Gastroesophageal sphincter (tissue), 4 donors: ENCODE measurements at places on chromosomes 2 and 18.

DNA sequence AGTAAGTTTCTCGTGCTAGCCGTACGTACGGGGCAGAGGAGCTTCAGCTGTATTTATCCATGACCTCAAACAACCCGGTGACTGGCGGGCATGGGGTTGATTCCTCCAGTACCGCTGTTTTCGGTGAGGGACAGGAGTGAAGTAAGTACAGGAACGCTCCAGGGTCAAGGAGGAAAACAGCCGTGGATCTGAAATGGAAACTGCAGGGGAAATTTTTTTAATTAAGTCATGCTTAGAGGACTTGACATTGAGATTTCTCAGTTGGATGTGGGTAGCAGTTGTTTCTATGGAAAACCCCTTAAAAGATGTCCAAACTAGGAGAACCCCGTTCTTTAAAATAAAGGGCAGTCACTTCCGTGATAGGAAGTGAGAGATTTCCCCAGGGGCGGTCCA, 1.2 kb downstream of the RAB12 start:
- no peak for ATAC-seq

DNA sequence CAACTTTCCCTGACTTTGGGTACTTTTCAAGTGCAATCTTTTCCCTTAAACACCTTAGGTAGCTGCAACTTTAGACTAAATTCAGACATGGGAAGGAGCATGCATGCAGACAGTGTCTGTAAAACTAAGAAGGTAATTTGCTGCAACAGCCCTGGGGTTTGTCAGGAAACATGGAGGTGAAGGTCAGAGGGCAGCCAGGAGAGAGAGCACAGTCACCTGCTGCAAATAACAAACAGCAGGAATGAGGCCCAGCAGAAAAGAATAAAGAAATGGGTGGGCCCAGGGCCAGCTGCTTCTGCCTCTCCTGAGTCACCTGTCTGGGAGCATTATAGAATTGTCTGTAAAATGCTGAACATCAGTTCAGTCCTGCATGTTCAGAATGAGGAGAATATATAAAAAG, 35.2 kb downstream of the MTHFD2 start:
- ATAC-seq, result no peak

- no peak for ATAC-seq
These were observed 59.3 kb upstream of the ANKRD44 start for GRCh38 chr2:197369933-197370320.

- ATAC-seq, result no peak
These were observed 334.2 kb upstream of the LRRTM1 start for GRCh38 chr2:80638783-80639182.

- ATAC-seq, result peak; percentile 82
These were observed 96.4 kb downstream of the USP40 start for GRCh38 chr2:233470011-233470687.

DNA sequence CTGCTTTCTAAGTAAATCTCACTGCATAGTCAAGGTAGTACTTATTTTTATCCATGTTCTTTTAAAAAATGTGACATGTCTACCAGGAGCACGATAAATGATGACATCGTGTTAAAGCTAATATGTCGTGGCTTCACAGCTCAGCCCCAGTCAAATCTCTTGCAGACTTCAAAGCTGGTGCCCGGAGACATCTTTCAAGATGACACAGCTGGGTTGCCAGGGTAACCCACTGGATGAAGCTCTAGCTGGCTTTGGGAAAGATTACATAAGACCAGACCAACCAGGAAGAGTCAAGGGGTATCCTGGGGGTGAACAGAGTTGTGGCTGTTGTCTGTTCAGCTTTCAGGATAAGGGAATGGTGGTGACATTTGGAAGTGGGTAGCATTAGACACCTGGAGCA, 67.8 kb downstream of the VSNL1 start:
- ATAC-seq, result no peak

DNA sequence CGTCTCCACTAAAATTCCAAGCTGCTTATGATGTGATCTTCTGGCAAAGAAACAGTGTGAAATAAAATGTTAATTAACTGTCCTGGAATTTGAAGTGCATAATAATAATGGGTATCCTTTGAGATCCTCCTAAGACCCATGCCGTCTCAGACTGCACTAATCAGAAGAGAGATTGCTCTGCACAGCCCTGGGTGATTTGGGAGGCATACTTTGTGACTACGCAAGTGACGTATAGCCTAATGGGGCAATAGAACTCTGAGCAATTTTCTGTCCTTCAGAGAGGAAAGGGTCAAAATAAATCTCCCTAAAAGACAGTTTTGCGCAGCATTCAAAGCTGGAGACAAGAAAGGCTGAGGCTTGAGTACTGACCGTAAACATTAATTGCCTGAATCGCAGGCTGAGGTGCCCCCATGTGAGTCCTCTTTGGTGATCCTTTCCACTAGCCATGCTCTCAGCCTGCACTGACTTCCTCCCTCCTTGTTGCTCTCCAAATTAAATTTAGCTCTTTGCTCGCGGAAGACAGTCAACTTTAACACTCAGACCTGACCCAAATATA, 76.0 kb downstream of the DPP4 start:
- no peak for ATAC-seq

- peak; percentile 44 for ATAC-seq
These were observed 162.7 kb downstream of the INHBB start for GRCh38 chr2:120508567-120509041.

DNA sequence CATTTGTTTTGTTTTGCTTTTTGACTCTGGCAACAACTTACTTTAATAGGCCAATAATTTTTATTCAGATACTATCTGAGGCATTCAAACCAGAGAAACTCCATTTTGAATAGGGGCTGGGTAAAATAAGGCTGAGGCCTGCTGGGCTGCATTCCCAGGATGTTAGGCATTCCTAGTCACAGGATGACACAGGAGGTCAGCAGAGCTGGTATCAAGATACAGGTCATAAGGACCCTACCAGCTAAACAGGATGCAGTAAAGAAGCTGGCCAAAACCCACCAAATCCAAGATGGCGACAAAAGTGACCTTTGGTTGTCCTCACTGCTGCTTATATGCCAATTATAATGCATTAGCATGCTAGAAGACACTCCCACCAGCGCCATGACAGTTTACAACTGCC, 102.2 kb upstream of the XPO1 start:
- ATAC-seq, result no peak

DNA sequence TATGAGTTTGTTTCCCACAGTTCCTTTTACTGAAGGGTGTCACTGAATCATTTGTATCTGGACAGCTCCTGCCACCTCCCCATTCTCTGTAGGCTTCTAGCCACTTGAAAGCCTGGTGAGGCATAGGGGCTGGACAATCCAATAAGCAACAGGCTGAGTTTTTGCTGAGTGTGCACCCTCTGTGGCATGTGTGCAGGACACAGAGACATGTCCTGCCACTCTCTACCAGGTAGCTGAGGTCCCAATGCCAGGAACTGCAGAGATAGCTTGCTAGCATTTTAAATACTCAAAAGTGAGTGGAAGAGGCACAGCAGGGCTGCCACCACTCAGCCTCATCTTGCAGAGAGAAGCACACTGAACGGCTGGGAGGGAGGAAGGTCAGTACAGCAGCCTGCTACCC, 77.2 kb upstream of the TFCP2L1 start:
- no peak for ATAC-seq

GRCh38 chr2:126652323-126652891, 3.6 kb upstream of the GYPC start:
- ATAC-seq, result no peak

DNA sequence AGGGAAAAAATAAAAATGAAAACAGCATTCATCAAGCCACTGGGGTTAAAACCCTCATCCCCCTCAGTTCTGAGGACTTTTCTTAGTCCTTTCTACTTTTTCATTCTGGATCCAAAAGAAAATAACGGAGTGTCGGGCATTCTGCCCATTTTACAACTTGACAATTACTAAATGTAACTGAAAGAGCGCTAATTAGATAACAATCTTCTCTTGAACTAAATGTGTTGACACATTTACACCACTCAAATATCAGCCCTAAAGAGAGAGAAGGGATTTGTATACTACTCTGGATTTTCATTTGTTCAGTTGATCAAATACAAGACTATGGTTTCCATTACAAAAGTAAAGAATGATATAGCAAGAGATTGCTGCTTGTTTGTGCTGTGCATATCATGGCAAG, 27.5 kb downstream of the ABCA12 start:
- no peak for ATAC-seq

DNA sequence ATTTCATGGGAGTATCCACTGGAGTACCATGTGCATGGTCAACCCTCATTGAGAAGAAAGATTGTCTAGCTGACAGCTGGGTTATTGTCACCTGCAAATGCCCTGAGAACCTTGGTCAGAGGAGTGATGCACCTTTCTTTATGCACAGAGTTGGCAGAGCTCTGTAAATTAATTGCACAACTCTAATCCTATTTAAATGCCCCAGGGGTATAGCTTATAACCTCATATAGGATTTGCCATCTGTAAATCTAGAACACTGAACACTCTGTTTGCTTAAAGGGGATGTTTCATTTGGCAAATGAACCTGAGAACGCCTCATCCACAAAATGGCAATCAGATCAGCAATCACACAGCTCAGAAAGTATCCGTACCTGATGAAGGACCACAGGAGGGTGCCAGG, 71.8 kb upstream of the SP5 start:
- ATAC-seq, result no peak

DNA sequence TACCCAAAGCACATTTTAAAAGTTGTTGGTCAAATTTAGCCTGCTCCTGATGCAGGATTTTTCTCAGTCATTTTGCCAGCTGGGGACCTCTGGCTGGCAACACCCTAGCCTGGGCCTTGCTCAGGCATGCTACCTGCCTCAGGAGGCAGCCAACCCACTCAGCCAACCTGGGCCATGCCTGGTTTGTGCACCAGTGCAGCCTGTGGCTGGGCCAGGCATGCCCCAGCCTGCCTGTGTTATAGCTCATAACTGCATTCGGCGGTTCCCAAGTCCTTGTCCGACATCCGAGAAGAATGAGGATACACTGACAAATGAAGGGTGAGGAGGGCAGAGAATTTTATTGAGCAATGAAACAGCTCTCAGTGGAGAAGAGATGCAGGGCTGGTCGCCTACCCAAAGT, 608.0 kb downstream of the SUCLG1 start:
- no peak for ATAC-seq

DNA sequence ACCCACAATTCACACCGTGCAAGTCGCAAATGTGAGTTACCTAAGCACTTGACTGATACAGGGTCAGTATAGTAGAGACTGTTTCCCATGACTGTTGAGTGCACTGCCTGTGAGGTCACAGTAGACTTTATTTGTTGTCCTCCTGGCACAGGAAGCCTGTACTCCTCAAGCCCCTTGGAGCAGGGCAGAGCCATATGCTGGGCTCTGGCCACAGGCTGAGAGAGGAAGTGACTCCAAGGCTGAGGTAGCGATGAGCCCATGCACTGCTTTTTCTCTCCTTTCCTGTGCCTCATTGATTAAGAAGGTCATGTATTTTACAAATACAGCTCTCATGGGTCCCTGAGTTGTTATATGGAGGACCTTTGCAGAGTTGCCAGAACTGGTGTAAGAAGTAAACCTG, 287.7 kb downstream of the SRBD1 start:
- ATAC-seq, result no peak

- ATAC-seq, result no peak
These were observed 3.0 kb upstream of the IL1A start for GRCh38 chr2:112787294-112787693.

- no peak for ATAC-seq
These were observed 466.7 kb upstream of the FSHR start for GRCh38 chr2:49621016-49621415.

GRCh38 chr2:233538741-233539140, 27.8 kb downstream of the USP40 start:
- ATAC-seq, result no peak

DNA sequence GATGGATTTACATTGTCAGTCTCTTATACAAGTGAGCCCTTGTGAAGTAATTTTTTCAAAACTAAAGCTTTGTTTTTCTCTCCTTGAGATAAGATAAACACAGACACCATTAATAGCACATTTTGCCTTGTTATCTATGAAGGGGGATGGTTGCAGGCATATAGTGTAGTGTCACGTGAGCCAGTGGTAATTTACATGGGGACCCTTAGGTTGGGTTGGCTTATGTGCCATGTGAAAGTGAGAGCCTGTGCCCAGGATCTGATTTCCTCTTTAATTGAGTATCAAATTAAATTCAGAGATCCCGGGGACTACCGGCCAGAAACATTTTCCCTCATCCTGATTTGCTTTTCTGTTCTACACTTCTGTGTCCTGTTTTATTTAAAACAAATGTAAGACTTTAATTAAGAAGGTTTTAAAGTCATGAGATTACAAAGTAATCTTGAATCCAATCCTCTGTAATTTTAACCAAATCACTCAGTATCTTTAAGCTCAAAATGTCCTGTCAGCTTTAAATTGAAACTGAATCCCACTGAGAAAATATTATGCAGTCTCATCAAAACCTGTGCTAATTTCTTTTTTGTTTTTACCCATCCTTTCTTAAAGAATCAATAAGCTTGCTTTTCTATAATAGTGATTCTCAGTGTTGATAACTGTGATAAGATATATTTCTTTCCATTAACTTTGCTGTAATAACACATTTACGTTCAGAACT, 63.8 kb downstream of the PTPRM start:
- no peak for ATAC-seq

- ATAC-seq, result no peak
These were observed 480.8 kb downstream of the PLCL1 start for GRCh38 chr2:198285216-198285615.

- ATAC-seq, result peak; percentile 55
These were observed 357.6 kb upstream of the CWC22 start for GRCh38 chr2:180364719-180365118.

DNA sequence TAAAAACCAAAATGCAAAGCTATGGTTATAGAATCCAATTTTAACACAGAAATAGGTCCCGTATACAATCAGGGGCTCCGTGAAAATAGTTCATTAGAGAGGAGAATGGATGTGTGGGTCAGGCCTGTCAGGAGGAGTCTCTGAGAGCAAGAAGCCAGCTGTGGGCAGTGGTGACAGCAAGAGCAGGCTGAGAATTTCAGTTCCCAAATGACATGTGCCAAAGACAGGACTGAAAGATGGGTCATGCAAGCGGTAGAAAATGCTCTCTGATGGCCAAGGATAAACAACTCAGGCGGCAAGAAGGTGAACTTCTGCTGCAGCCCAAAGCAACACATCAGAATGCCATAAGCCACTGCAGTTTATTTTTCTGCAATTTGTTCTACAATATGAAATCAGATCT, 100.4 kb downstream of the CCDC141 start:
- no peak for ATAC-seq

DNA sequence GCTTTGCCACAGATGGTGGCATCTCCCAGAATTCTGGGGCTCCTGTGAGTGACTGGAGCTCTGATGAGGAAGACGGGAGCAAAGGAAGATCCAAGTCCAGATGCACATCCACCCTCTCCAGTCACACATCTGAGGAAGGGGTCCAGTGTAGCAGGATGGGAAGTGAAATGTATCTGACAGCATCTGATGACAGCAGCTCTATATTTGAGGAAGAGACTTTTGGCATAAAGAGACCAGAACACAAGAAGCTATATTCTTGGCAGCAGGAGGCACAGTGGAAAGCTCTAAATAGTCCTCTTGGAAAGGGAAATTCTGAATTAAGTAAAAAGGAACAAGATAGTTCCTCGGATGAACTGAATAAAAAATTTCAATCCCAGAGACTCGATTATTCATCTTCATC, 23.5 kb upstream of the C1GALT1C1L start:
- no peak for ATAC-seq

GRCh38 chr2:30664761-30665358, 142.4 kb downstream of the CAPN13 start:
- ATAC-seq, result no peak
